ENCODE measurements at places on chromosomes 12 and 14.

DNA sequence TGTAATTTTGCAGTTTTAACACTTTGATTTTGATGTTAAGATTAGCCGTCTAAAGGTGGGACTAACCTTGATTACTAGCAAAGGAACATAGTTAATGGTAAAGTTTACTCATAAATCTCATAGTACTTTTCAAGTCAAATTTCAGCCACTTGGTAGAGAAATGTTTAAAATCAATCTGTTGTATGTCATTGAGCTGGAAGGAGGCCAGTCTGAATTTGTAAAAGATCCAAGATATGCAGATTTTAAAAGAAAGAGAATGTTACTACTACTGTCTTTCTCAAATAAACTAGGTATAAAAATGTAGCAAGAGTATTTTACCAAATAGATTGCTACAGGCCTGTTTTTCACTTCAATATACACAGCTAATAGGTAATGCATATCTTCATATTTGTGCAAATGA is 600.8 kb upstream of the SEL1L start:
- no peak for DNase-seq

GRCh38 chr12:109256011-109256410 is 53.1 kb downstream of the FOXN4 start:
- no peak for DNase-seq

- DNase-seq, result no peak
Measured at GRCh38 chr14:61523751-61524150, 171.6 kb upstream of the HIF1A start.

DNA sequence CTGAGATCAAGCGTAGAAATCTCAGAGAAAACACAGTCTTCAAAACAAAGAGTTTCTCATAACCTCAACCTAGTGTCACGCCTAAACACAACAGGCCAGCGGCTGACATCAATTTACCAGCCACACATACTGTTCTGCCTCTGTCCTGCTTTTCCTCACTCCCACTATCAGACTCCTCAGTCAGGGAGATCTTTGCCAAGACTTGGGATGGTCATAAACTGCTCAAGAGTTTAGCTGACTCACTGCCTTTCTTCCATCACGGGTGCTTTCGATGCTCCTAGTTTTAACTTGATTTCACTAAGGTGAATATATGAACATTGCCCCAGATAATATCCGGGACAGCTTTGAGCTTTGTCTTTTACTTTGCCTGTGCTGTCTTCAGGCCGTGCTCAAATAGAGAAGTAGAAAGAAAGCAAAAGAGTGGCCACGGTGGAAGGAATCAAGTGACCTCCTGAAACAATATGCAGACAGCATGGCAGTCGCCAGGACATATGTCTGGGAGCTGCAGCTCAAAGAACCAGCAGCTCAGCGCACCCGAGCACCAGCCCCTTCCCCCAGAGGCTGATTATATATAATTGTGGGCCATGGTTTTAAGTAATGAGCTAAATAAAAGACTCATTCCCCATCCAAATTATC is 12.1 kb downstream of the MDM1 start:
- no peak for DNase-seq

GRCh38 chr12:78081590-78082314 is 251.1 kb downstream of the NAV3 start:
- no peak for DNase-seq

DNA sequence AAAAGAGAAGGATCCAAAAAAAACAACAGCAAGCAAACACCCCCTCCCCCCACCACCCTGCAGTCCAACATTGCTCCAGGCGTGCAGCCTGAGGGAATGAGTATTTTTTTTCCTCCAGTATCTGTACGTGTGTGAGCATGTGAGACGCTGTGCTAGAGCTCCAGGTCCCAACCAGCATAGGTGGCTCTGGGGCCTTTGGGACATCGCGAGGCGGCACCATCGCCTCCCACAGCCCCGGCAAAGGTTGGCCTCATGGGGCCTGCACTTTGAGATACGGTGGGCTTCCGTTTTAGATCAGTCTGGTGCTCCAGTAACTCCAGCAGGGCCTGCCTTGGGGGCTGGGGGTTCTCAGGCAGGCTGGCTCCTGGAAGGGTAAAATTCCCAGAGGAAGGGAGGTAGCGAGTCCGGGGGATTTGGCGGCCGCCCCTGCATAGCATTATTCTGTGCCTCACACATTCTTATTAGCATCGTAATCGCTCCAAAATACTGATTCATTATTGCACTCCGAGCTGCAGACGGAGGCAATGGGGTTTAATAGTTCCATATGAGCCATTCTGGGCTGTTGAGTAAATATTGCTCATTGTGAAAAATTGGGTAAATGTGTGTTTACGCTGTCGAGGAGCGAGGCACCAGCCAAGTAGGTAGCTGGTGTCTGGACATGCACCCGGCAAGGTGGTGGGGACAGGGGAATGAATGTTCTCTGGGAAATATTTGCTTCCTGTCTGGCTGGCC is 143.1 kb upstream of the MYL2 start:
- DNase-seq, result no peak

DNA sequence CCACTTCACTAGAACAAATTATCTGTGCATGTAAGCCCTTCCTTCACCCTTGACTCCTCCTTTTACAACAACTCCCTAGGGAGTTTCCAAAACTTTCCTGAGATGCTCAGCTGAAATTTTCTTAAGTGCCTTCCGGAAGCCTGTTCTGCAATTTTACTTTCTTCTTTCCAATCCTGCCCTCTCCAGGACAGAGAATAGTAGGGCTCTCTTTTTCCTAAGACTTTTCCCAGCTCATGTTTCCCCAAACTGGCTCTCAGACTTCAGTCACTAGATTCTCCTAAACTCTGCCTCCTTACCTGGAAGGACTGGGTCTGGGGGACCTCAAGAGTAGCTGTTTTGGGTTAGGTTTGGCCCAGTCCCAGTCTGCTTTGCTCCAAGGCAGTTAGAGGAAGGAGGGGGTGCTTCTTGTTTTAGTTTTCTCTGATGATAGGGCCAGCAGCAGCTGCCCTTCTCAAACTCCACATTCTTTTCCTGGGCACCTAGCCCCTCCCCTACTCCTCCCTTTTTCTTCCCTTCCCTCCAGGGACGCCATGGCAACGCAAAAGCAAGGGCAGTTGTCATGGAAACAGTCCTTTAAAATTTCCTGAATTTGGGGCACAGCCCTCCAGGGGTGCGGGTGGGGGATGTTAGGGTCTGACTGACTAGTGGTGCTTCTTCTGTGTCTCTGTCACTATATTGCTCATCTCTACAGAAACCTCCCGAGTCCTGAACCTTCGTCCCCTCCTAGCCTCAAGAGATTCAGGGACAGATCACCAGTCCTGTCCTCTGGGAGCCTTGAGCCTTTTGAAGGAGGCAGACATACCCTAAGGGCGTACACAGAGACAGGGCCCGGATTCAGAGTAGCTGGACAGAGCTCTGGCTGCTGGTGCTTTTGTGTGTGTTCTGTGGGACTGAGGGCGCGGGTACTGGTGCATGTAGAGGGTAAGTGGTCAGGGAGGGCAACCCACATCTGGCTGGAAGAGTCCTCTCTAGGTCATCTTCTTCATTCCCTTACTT is 17.0 kb downstream of the PPP1R1A start:
- DNase-seq, result no peak

DNA sequence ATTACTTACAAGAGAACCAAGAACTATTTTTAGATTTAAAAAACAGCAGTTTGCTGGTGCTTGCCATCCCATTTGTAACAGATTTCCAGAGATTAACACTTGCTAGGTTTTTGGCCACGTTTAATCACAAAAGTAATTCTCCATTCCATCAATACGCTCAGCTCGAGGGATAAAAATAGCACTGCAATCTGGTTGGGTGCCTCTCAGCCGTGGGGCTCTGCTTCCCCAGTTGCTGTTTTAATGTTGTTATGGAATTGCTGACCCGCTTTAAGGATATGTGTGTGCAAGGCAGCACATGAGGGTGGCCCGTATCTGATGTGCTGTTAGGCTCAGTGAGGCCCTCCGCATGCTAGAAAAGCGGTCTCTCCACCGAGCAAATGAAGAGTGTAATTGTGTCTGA is 222.2 kb upstream of the TMEM260 start:
- no peak for DNase-seq
